ENCODE measurements at places on chromosomes 6 and 20. TPM values are rescaled to one million over a fixed set of nuclear protein-coding genes. Genes with fewer than 3 reads are reported as not detected.

DNA sequence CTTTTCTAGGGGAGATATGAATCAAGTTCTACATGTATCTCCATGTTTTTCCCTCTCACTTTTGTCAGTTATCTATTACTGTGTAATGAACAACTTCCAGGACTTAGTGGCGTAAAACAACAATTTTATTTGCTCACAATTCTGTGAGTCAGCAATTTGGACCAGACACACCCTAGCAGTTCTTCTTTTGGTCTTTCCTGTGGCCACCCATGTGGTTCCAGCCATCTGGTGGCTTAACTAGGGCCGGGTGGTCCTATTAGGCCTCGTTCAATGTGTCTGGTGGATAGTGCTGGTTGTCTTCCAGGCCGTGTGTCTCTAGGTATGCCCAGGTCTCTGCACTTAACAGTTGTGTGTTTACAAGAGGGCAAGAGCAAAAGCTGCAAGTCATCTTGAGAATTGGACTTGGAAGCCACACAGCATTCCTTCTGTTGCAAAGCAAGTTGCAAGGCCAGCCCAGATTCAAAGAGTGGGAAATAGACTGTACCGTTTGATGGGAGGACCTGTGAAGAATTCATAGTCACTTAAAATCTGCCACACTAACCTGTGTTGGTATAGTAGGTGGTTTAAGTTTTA is 20.8 kb upstream of the SLC35D3 start:
- no peak for DNase-seq

DNA sequence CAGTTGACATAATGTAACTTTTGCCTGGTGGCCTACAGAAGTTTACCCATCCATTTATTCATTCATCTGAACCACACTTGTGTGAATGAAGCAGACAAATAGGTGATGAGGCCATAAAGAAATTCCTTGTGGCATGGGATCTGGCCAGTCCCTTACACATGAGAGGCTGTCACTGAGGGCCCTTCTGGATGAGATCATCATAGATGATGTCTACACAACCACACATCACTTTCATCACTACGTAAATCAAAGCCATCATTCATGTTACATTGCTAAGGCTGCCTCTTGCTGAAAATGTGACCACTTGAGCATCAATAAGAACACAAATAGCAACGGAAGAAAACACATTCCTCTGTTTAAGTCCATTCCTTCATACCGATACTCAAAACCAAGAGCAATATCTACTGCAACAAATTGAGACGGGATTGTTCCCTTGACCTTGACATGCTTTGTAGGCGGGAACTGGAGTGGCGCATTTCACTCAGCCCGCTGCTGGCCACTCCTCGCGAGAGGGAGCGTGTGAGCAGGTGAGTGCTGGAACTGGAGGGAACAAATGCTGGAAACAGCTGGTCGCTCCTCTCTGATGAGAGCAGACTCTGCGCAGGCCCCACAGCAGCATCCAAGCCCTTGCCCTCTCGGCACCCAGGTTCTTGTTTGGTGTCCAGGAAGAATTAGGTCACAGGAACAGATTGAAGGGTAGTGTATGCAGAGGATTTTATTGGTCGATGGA is 49.3 kb downstream of the FAM50B start:
- no peak for DNase-seq

DNA sequence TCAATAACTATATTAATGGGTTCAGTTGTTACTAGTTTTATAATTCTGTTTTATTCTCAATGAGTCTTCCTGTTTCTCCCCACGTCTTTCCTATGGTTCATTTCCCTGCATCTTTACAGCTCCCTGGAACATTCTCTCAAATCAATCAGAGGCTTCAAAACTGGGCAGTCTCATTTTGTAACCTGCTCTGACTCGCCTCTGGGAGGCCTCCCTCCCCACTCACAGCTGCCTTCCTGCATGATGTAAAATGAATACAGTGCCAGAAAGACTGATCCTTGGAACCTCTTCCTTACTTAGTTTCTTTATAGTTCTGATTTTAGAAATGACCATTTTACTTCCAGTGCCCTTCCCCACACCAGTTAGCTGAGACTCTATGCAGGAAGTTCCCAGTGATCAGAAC is 103.9 kb downstream of the ESR1 start:
- DNase-seq = peak; percentile 31

- DNase-seq = no peak
Observed at GRCh38 chr20:62724692-62725595, 16.3 kb downstream of the NTSR1 start.

DNA sequence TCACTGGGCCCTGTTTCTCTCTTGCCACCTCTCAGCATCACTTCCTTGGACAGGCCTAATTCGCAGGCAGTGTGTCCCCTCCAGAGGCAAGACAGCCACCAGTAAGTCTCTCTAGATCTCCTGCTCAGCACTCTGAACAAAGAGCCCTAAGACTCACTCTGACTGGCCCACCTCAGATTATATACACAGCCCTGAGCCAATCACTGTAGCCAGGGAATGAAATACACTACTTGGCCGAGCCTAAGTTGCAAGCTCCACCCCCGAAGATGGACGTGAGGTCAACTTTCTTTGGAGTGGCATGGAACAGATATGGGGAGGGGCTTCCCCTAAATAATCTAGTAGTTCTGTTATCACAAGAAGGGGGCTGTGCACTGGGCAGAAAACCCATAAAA is 4.1 kb downstream of the BPI start:
- DNase-seq = no peak

- DNase-seq = peak; percentile 45
Observed at GRCh38 chr6:111306104-111306888, 176.7 kb downstream of the REV3L start.

DNA sequence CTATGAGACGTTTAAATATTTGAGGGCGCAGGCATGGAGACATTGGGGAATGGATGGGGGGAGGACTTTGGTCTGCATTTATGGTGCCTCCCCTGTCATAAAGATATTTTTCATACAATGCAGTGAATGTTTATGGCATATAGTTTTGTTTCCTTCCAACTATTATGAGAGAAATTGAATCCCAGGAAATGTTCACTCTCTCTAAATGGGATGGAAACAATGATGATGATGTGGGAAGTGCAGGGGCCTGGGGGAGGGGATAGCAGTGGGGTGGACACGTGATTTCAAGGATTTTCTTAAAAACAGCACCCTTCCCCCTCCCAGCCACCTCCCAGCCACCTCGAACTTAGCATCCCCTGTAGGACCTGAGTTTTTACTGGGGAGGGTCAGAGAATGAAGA is 69.9 kb downstream of the TOX2 start:
- no peak for DNase-seq

FERMT1 gene
- total RNA-seq = 34.8 TPM

Measured in mammary epithelial cell (primary cell).